PC-9 (cell line): ENCODE measurements at places on chromosomes 7 and 10. TPM values are rescaled to one million over a fixed set of nuclear protein-coding genes. Genes with fewer than 3 reads are reported as not detected.
A peak's percentile ranks its signal among the peaks of the same experiment; 100 is the strongest.

DNA sequence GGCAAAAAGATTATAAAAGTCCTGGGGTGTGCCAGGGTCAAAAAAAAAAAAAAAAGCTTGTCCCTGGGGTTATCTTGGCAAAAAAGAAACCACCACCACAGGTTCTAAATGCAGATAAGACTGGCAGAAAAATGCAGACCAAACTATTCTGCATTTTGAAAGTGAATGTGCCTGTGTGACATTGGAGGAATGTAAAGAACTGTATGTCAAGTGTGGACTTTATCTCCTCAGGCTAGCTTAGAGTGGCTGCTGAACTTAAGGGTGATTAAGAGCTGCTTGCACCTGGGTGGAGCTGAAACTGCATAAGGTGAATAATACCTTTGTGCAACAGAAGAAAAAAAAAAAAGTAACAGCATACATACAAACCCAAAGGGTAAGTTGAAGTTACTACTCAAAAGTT is 1.3 kb upstream of the NAPEPLD start:
- DNase-seq, result peak; percentile 43
- no peaks in the 10 kb centered on the region for H3K36me3 ChIP-seq

- H3K27ac ChIP-seq, result no peak overlapping the region
- H3K4me3 ChIP-seq, result no peak overlapping the region
- H3K27me3 ChIP-seq, result peaks cover 3% of the 10 kb centered on the region; the same call in 1 of the 2 replicates
- H3K36me3 ChIP-seq, result no peaks in the 10 kb centered on the region
- DNase-seq, result no peak
Measured at GRCh38 chr10:36666451-36666850, 458.9 kb upstream of the ANKRD30A start.

The ABCC2 gene
- total RNA-seq, result 132 and 174 TPM in 2 replicates

DNA sequence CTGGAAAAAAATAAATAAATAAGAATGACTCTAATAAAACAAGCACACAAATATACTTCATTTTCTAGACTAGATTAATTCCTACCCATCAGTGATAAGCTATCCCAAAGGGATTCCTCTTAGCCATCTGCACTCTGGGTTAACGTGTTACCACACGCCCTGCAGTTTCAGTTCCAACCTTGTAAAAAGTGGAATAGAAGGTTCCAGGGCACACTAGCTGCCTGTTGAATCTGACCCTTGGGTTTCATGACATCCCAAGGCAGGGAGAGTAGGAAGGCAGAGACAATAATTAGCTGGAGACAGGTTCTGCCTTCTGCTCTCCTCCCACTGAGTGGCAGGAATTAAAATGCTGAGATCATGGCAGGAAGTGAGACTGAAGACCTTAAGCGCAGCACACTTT is 33.5 kb downstream of the SLC37A3 start:
- H3K36me3 ChIP-seq, result 0 out of 2 replicates have a peak, but pooled peaks cover 7% of the 10 kb centered on the region
- DNase-seq, result peak; percentile 30
- no peaks in the 10 kb centered on the region for H3K27me3 ChIP-seq
- H3K4me3 ChIP-seq, result no peak overlapping the region

- no peaks in the 10 kb centered on the region for H3K27me3 ChIP-seq
- H3K4me1 ChIP-seq, result peaks cover 11% of the 10 kb centered on the region
- no peak for DNase-seq
- no peak overlapping the region for H3K27ac ChIP-seq
Measured at GRCh38 chr10:78663721-78664120, 405.0 kb upstream of the ZMIZ1 start.

DNA sequence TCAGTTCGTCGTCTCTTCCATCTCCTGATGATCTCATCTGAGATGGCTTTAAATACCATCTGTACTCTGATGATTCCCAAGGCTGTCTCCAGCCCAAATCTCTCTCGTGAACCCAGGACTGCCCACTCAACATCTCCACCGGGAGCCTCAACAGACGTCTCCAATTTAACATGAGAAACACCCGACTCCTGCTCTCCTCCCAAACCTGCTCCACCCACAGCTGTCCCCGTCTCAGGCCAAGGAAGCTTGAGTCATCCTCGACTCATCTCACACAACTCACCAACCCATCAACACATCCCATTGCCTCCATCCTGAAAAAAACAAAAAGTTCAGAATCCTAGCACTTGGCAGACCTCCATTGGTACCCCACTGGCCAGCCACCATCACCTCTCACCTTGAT is 29.7 kb upstream of the CALN1 start:
- no peak overlapping the region for H3K27ac ChIP-seq
- no peaks in the 10 kb centered on the region for H3K4me1 ChIP-seq
- H3K27me3 ChIP-seq, result peaks cover 92% of the 10 kb centered on the region
- H3K36me3 ChIP-seq, result no peaks in the 10 kb centered on the region
- DNase-seq, result no peak
- no peak overlapping the region for H3K4me3 ChIP-seq

GRCh38 chr7:105452085-105452484 is 63.4 kb upstream of the SRPK2 start:
- no peak overlapping the region for H3K27ac ChIP-seq
- peaks cover 2% of the 10 kb centered on the region for H3K36me3 ChIP-seq
- H3K4me1 ChIP-seq, result peaks cover 15% of the 10 kb centered on the region; the same call in 1 of the 2 replicates
- H3K27me3 ChIP-seq, result no peaks in the 10 kb centered on the region
- no peak for DNase-seq

- H3K27ac ChIP-seq, result no peak overlapping the region
- no peak overlapping the region for H3K4me3 ChIP-seq
- no peaks in the 10 kb centered on the region for H3K36me3 ChIP-seq
- no peak for DNase-seq
Measured at GRCh38 chr7:94445696-94446194, 51.0 kb downstream of the COL1A2 start.

DNA sequence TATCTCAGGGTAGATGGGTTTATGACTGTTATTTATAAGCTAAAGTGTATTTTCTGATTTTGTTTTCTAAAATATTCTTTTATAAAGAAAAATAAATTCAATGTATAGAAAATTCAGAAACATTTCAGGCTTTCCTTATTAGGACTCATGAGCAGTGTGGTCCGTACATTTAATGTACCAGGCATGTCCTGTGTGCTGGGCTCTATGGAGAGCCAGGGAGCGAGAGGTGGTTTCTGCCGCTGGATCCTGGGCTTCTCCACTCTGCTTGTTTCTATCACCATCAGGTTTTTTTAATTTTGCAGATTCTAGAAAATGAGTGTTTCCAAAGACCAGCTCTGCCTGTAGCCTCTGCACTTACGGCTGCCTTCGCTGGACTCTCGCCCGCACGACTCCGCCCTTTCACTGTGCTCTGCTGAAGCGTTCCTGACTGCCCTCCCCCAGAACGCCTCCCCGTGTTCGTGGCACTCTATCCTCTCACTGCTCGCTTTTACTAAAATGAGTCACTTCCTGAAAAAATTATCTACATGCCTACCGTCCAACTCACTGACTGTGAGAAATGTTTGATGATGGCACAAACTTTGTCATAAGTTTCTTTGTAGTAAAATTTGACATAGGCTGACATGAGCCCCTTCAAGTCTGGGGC is 188.5 kb downstream of the ZMYND11 start:
- peak; percentile 79 for DNase-seq
- no peaks in the 10 kb centered on the region for H3K27me3 ChIP-seq
- no peak overlapping the region for H3K4me3 ChIP-seq
- H3K36me3 ChIP-seq, result no peaks in the 10 kb centered on the region
- no peak overlapping the region for H3K27ac ChIP-seq

The PTF1A gene
- not detected in 2 replicates for total RNA-seq

The LRRC17 gene
- total RNA-seq, result not detected in 2 replicates

DNA sequence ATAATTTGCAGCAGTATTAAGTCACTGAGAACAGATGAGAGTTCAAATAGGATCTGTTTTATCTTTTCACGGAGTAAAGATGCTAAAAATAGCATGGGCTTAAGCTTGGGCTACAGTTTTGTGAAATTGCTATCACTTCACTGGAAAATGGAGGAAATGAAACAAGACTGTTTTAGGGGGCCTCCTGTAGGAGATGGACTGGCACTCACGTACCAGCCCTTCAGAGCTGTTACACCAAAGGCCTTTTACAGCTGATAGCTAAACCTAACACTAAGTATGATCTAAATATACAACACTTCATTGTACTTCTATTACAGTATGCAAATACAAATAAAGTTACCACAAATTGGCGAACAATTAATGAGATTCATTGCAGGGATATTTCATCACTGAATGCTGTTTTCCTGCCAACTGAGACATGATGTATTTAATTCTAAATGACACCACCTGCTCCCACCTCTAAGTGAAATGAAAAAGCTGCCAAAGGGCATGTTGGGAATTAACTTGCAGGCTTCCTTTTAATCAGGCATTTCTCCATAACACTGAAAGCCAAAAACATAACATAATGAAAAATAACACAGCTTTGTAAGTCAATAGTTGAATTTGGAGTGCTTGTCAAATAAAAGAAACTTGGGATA is 304.5 kb upstream of the LRRN3 start:
- no peak overlapping the region for H3K4me3 ChIP-seq
- no peaks in the 10 kb centered on the region for H3K36me3 ChIP-seq
- no peaks in the 10 kb centered on the region for H3K27me3 ChIP-seq

- no peaks in the 10 kb centered on the region for H3K4me1 ChIP-seq
- no peaks in the 10 kb centered on the region for H3K36me3 ChIP-seq
- H3K27me3 ChIP-seq, result peaks cover 19% of the 10 kb centered on the region; the same call in 1 of the 2 replicates
Measured at GRCh38 chr10:11119843-11120242, 102.2 kb downstream of the CELF2 start.

The TRDMT1 gene
- 3.2 and 4.2 TPM in 2 replicates for total RNA-seq
